ENCODE measurements at places on chromosomes 5 and 9. TPM values are rescaled to one million over a fixed set of nuclear protein-coding genes. Genes with fewer than 3 reads are reported as not detected.

ADAMTSL2 gene
- total RNA-seq, result 0.70 TPM

AJM1 gene
- total RNA-seq, result 0.52 TPM

LRRC26 gene
- 0.67 TPM for total RNA-seq

PPWD1 gene
- total RNA-seq, result 50.0 TPM

PAEP gene
- not detected for total RNA-seq

SLC4A9 gene
- total RNA-seq, result 0.33 TPM

CDH12 gene
- total RNA-seq, result not detected

ADCY2 gene
- 30.0 TPM for total RNA-seq

FAM151B gene
- not detected for total RNA-seq

All from H7 (cell line).